ENCODE measurements at places on chromosomes 16 and 17.

DNA sequence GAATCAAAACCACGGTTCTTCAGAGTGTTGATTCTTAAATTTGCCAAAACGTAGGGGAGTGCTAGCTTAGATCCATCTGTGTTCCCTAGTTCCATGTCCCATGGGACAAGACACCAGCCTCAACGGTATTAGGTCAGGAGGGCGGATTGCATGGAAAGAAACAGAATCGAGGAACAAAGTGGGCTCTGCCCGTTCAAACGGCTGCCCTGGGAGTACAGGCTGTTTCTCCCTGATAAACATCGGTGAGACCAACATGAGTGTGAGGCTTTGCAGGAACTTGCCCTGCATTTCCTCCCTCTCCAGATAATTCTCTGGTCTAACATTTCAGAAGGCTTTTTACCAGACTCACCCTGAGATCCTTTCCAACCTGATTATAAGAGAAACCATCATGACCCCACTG is 82.2 kb downstream of the MRM3 start:
- DNase-seq: no peak
- peaks cover 4% of the 10 kb centered on the region for H3K36me3 ChIP-seq
- H3K4me3 ChIP-seq: no peak overlapping the region
- peaks cover 6% of the 10 kb centered on the region for H3K4me1 ChIP-seq

DNA sequence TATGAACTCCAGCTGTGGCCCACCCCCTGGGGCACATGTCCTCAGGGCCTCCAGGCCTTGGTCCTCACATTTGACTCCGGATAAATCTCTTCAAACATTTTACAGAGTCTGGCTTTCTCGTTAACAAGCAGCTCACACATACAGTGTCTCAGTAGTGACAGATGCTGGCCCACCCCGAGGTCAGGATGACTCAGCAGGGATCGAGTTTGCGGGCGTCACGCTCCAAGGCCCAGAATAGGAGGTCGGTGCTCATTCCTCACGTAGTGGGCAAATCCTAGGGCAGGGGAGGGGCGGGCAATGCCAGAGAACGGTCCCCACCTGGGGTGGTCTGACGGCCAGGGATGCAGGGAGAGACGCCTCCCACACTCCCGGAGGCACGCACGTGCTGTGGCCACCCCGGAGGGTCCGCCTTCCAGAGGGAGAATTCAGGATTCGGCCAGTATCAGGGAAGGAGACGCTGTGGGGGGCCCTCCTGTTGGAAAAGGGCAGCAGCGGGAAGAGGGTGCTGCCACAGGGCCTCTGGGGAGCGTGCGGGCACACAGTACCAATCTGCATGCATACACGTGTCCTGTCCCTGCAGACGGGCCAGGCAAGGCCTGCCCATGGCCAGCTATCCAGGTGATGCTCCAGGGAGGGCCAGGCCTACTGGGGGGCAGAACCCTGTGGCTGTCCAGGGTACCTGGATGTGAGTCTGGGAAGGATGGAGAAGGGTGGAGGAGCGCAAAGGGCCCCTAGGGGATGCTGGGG is 8.6 kb downstream of the SLC7A5 start:
- peaks cover 2% of the 10 kb centered on the region for H3K4me1 ChIP-seq
- no peak overlapping the region for H3K4me3 ChIP-seq
- H3K27me3 ChIP-seq: no peaks in the 10 kb centered on the region
- H3K27ac ChIP-seq: no peak overlapping the region
- no peaks in the 10 kb centered on the region for H3K36me3 ChIP-seq

DNA sequence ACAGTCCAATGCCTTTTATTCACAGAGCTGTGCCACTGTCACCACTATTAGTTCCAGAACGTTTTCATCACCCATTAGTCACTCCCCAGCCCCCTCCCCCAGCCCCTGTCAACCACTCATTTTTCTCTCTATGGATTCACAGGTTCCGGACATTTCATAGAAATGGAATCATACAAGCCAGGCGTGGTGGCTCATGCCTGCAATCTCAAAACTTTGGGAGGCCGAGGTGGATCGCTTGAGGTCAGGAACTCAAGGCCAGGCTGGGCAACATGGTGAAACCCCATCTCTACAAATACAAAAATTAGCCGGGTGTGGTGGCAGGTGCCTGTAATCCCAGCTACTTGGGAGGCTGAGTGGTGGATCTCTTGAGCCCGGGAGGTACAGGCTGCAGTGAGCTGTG is 759 bp upstream of the PAM16 start:
- peaks cover 27% of the 10 kb centered on the region for H3K4me1 ChIP-seq
- H3K27ac ChIP-seq: no peak overlapping the region
- peaks cover 11% of the 10 kb centered on the region for H3K36me3 ChIP-seq
- no peak for DNase-seq
- no peak overlapping the region for H3K4me3 ChIP-seq

DNA sequence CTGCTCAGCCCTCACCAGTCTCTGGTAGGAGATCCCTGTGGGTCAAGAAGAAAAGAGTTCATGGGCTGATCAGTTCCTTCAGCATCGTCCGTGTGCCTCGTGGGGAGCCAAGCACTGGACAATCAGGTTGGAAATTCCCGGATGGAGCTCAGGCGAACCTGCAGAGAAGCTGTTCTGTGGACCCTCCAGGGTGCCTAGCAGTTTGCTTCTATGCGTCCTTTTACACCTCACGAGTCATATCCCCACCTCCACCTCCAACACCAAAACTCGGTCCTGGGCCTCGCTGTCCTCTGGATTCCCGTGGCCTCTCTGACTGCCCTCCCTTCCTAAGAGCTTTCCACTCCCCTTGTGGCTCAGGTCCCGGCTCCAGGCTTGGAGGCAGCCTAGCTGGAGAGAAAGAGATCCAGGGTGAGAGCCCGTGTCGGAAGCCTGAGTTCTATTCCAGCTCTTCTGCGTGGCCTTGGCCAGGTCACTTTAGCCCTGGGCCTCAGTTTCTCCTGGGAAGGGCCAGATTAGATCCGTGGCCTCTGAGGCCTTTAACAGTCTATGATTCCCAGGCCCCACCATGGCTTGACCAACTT is 26.2 kb upstream of the PIK3R6 start:
- H3K4me3 ChIP-seq: no peak overlapping the region
- H3K27me3 ChIP-seq: peaks cover 15% of the 10 kb centered on the region
- no peak for DNase-seq
- peaks cover 10% of the 10 kb centered on the region for H3K36me3 ChIP-seq
- H3K27ac ChIP-seq: no peak overlapping the region
